ENCODE measurements at places on chromosomes 7 and 10.

GRCh38 chr7:129530795-129531391, 28.6 kb downstream of the SMKR1 start:
- peak; percentile 46 for DNase-seq

DNA sequence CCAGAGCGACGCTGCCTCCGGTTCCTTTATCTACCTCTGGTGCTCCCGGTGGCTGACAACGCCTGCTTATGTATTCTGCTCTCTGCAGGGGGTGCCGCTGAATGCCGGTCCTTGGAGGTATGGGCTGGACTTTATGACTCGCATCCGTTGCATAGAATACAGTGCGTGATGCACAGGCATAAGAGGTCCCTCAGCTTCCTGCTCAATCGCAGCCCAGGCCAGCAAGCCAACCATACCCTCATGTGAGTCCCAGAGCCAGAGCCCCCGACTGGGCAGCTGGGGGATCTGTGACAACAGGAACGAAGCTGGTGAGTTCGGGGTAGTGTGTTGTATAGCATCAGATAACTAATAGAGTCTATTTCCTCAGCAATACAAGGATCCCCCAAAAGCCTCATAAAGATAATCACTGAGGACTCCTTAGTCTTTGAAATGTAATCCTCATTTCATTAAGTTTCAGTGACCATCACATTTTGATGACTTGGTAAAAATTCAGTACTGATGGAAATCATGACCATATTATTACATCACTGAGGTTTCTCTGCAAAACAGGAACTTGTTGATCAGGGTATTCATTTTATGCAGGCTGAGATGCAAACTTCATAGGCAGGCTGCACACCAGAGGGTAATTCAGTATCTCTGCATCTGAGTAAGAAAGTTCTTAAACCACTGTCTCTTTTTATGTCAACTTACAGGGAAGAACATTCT, 607.8 kb downstream of the PTPRN2 start:
- DNase-seq, result no peak

DNA sequence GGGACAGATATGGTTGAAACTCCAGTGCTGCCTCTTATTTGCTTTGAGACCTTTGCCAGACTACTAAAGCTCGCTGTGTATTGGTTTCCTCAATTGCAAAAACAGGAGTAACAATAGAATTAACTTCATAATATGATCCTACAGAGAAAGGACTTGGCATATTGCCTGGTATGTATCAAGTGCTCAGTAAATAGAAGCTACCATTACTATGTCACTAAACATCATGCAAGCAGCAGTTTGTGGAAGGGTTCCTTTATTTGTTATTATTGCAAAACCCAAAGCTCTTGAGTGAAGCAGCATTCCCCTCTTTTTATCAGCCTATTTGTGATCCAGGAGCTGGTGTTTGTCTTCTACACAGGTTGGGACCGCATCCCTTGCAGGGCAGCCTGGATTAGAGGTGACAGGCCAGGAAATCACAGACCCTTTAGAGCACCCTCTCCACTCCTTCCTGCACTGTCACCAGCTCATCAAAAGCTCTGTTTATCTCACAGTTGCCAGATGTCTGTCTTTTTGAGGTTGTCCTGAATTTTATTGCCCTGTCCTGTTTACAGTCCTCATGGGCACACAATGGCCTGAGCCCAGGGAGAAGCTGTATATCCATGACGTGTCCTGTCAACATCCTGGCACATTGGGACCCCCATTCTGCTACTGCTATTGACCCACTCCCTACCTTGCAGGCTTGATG, 121.5 kb downstream of the SNX10 start:
- DNase-seq, result no peak

DNA sequence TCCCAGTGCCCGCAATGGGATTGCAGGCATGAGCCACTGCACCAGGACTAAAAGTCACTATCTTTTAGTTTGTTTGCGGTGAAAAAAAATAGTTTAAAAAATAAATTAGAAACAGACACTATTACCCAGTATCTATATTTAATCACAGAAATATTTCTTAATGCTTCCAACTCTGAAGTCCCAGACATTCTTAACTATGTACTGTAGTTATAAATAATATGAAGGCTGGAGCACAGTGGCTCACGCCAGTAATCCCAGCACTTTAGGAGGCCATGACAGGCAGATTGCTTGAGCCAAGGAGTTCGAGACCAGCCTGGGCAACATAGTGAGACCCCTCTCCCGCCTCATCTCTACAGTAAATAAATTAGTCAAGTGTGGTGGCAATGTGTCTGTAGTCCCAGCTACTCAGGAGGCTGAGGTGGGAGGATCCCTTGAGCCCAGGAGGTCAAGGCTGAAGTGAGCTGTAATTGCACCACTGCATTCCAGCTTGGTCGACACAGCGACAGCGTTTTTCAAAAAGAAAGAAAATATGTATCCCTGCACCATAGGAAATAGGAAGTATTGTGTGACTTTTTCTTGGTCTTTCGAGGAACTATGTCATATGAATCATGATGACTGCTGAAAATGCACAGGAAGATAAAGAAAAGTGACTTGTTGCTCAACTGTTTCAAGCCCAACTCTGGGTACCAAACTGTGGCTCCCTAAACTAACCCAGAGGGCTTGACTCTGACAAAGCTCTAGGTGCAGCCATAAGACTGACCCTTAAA, 74.9 kb upstream of the STEAP1B start:
- DNase-seq, result no peak

GRCh38 chr7:105402221-105403095, 13.7 kb upstream of the SRPK2 start:
- no peak for DNase-seq

GRCh38 chr7:29480451-29480850, 83.2 kb upstream of the PRR15 start:
- DNase-seq, result no peak

DNA sequence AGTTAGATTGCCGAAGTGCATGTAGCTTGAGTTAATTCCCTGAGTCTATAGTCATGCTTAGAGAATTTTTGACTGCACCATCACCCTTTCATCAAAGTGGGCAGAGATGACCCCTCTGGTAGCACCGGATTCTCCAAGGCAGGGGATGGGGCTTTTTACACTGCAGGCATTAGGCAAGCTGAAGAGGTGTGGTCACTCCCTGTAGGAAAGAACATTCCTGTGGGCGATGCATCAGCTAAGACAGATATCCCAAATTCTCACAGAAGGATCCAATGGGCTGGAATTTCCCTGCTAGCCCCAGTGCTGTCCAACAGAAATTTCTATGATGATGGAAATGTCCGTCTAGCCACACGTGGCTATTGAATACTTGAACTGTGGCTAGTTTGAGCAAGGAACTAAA, 118.2 kb downstream of the ADAM12 start:
- DNase-seq, result no peak

DNA sequence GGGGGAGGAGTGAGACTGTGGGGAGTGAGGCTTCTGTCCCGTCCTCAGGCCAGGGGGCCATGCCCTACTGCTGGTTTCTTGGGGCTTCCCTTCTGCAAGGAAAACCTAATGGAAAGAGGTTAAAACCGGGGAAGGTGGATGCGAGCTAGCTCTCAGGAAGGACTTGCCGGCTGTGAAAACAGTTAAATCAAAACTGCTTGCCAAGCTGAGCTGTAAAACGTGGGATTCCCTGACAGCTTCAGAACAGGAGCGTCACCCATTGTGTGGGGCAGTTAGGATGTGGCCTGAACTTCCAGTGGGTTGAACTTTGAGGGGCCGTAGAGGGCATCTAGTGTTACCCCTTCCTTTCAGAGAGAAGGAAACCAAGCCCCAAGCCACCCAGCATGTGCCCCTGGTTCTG, 13.1 kb downstream of the TSPAN15 start:
- DNase-seq, result no peak

DNA sequence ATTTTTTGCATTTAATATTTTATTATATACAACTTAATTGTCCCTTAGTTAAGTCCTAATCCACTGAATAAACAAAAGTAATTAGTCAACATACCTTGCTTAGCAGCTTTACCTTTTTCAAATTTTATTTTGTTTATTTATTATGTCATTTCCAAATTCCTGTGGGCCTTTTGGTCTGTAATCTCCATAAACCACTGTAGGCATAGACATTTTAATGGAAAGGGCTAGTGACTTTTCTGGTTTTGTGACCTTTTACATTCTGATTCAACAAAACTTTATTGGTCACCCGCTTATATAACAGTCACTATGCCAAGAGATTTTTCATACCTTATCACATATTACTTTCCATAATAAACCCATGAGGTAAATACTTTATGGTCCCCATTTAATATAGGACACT, 181.3 kb upstream of the PRPS1L1 start:
- DNase-seq, result no peak

DNA sequence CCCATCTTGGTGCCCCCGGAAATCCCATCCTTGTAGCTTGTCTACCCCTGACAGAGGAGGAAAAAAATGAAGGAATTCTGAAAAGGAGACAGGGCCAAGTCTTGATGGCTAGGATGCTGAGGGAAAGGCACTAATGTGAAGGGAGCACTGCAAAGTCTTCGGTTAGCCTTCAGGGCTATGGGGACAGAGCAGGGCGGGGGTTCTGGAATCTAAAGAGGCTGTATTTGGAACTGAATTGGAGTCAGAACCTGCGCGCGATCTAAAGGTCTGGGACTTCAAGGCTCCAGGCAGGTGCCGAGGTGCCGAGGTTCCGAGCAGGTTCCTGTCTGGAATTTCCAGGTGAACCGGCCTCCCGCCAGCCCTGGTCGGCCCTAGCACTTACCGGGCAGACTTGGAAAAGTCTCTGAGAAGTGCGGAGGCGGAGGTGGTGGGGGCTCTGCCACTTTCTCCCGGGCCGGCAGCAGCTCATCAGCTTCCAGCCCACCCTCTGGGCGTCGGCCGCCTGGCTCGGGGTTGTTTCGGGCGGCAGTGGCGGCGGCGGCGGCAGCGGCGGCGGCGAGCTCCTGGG, 781 bp downstream of the GBX1 start:
- no peak for DNase-seq

- DNase-seq, result no peak
Observed at GRCh38 chr7:154832557-154833138, 170.3 kb downstream of the PAXIP1 start.
